ENCODE measurements at places on chromosomes 1 and 21. TPM values are rescaled to one million over a fixed set of nuclear protein-coding genes. Genes with fewer than 3 reads are reported as not detected.

Gene AADACL3
- total RNA-seq, result not detected

Gene FLG2
- not detected for total RNA-seq

- H3K4me3 ChIP-seq, result no peak overlapping the region
- H3K27ac ChIP-seq, result no peak overlapping the region
- no peaks in the 10 kb centered on the region for H3K4me1 ChIP-seq
Measured at GRCh38 chr1:29243023-29243870, 6.9 kb downstream of the PTPRU start.

DNA sequence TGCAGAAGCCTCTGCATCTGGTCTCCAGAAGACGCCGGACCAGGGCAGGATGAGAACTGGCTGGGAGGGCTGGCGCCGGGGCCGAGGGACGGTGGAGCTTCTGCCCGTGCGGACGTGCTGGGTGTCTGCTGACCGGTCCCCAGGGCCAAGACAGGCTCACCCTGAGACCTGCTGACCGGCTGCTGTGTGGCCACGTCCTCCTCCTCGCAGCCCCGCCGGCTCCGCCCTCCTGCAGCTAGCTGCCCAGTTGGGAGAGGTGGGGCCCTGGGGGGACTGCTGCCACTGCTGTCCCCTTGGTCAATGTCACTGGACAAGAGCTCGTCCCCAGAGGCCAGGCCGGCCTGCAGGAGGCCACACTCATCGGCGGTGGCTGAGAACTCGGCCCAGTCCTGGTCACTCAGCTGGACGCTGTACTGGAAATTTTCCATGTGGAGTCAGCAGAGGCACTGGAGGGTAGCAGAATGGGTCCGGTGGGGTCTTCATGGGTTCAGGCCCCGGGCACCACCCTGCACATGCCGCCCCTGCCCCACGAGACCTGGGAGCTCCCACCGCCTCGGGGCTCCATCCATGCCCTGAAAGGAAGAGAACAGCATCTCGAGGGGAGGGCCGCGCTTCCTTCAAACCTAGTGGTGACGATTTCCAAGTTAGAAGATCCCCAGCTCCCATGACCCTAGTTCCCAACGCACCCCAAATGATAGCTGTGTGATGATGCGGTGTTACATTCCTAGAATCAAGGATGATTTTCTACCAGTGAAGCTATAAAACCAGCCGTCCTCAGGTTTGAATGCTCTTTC, 1.1 kb downstream of the PERM1 start:
- peaks cover 7% of the 10 kb centered on the region for H3K4me1 ChIP-seq
- H3K36me3 ChIP-seq, result no peaks in the 10 kb centered on the region
- no peak for DNase-seq
- no peaks in the 10 kb centered on the region for H3K27me3 ChIP-seq

DNA sequence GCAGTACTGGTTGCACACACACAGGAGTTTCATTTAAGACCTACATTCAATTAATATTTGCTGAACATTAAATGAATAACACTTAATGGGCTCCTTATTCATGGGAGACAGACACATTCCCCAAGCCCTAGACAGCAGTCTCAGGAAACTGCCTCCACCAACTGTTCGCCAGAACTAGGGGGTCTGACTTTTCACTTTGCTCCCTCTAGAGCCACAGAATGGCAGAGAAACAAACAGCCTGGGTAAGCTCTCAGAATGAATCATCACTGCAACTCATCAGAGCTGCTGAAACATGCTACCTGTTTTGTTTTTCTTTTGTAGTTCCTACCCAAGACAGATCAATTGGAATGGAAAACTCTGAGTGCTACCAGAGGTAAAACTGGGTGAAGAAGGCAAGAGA, 31.7 kb downstream of the ELK4 start:
- no peak overlapping the region for H3K4me3 ChIP-seq
- no peaks in the 10 kb centered on the region for H3K27me3 ChIP-seq
- DNase-seq, result no peak
- peaks cover 36% of the 10 kb centered on the region for H3K36me3 ChIP-seq
- H3K4me1 ChIP-seq, result no peaks in the 10 kb centered on the region

DNA sequence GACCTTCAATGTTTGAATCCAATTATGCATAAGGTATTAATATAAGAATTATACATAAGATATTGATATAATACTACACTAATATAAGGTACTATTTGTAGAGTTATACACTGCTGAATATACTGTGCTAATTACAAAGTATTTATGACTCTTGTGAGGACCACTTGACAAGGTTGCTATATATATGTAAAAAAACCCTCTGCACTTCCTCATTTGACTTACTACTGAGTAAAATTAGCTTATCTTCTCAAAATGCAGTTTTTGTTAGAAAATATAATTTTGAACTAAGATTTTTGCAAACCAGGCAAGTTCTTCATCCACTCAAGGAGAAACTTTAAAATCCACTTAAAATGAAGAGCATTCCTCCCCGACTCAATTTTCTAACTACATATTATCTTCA, 8.5 kb downstream of the SIKE1 start:
- no peaks in the 10 kb centered on the region for H3K4me1 ChIP-seq
- no peak overlapping the region for H3K4me3 ChIP-seq
- no peak overlapping the region for H3K27ac ChIP-seq

DNA sequence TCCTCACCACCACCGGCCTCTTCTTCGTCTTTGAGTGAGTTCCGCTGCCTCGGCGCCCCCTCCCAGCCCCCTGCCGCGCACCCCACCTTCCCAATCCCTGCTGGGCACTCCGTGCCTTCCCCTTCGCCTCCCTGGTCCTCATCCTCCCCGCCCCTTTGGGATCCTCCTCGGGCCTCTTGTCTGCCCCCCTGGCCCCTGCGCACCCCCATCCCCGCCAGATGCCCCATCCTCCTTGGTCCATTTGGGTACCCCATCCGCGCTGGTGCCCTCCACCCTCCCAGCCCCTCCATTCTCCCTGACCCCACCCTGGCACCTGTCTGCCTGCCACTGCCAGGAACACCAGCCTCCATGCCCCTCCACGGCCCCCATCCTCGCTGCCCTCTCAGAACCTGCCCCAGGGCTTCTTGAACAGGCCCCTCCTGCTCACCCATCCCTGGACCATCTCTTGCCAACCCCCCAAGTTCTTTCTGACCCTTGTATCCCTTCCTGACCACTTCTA, 667 bp downstream of the ZDHHC18 start:
- H3K4me1 ChIP-seq, result peaks cover 59% of the 10 kb centered on the region
- H3K36me3 ChIP-seq, result peaks cover 3% of the 10 kb centered on the region
- H3K4me3 ChIP-seq, result peak overlapping the region; percentile 63
- DNase-seq, result no peak

DNA sequence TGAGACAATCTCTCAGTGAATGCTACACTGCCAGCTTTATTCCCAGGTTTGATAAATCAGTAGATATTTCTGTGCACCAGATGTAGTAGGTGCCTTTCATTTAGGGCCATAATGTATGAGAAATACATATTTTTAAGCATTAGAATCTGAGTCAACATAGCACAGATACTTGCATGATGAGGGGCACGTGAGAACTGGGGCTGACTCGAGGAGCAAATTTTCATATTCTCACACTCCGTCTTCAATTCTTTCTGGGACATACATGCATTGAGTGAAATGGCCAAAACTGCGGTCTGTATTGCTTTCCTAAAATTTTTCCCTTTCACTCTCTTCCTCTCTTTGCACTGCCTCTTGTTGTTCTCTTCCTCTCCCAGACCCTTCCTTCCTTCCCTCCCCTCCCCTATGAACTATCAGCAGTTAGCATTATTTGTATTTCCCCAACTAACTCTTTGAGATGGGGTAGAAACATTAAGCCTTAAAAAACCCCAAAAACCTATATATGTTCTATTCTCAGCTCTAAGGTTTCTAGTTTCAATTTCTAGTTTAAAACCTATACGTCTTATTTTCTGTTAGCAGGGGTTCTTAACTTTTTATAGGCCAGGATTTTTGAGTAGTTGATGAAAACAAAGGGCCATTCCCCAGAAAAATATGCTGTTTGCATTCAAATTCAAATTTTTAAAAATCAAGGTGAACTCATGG, 289.1 kb downstream of the PTBP2 start:
- DNase-seq, result no peak
- H3K4me3 ChIP-seq, result no peak overlapping the region
- no peaks in the 10 kb centered on the region for H3K27me3 ChIP-seq
- no peaks in the 10 kb centered on the region for H3K4me1 ChIP-seq

DNA sequence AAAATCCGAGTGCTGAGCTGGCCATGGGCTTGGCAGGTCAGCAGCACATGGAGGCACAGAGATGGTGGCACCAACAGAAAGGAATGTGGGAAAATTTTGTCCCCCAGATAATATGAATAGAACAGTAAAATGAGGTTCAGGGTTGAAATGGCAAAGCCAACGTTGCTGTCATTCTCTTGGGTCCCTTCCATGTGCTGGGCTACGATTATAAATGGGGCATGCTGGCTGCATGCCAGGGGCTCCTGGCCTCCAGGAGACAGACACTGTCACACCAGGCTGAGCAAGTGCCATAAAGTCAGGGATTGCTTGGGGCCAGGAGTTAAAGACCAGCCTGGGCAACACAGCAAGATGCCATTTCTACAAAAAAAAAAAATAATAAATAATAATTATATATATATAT, 77.1 kb downstream of the TOMM20 start:
- H3K27ac ChIP-seq, result no peak overlapping the region
- H3K27me3 ChIP-seq, result no peaks in the 10 kb centered on the region
- H3K36me3 ChIP-seq, result no peaks in the 10 kb centered on the region
- H3K4me1 ChIP-seq, result peaks cover 21% of the 10 kb centered on the region
